ENCODE measurements at places on chromosomes 4 and X. TPM values are rescaled to one million over a fixed set of nuclear protein-coding genes. Genes with fewer than 3 reads are reported as not detected.

Gene CTAG2
- total RNA-seq, result 765 TPM

Gene LANCL3
- total RNA-seq, result 1.8 TPM

Gene NDNF
- 0.90 TPM for total RNA-seq

Gene HOPX
- total RNA-seq, result not detected

Gene GLUD2
- total RNA-seq, result 0.34 TPM

Gene GABRE
- total RNA-seq, result 3.7 TPM

Gene DACH2
- not detected for total RNA-seq

Gene TMEM144
- not detected for total RNA-seq

Gene USP26
- total RNA-seq, result 20.9 TPM

Gene UGT2B10
- total RNA-seq, result not detected

Gene AMER1
- 4.0 TPM for total RNA-seq

Gene NDST3
- 0.59 TPM for total RNA-seq
